ENCODE measurements at places on chromosomes 2 and 18. TPM values are rescaled to one million over a fixed set of nuclear protein-coding genes. Genes with fewer than 3 reads are reported as not detected.

DNA sequence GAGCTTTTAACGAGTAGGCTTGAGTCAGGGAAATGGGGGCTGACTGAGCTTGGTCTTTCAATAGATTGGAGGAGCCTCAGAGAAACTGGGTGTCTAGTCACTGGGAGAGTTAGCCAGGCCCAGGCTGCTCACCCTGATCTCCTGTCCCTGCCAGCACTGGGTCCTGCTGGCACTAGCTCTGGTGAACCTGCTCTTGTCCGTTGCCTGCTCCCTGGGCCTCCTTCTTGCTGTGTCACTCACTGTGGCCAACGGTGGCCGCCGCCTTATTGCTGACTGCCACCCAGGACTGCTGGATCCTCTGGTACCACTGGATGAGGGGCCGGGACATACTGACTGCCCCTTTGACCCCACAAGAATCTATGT is 720 bp downstream of the KRTCAP3 start:
- no peak for DNase-seq

- no peak for DNase-seq
Measured at GRCh38 chr18:6558446-6559156, 143.9 kb upstream of the L3MBTL4 start.

DNA sequence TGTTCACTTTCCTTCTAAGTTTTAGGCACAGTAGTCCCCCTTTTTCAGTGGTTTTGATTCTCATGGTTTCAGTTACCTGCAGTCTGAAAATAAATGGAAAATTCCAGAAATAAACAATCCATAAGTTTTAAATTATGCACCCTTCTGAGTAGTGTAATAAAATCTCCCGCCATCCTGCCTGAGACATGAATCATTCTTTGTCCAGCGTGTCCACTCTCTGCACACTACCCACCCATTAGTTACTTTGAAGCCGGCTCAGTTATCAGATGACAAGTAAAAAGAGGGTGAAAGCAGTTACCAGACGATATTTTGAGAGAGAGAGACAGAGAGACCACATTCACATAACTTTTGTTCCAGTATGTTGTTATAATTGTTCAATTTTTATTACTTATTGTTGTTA is 400.5 kb downstream of the TMX3 start:
- DNase-seq = no peak

GRCh38 chr18:73164430-73164829 is 296.6 kb upstream of the NETO1 start:
- no peak for DNase-seq

- no peak for DNase-seq
Measured at GRCh38 chr2:206820807-206821206, 55.4 kb downstream of the FASTKD2 start.

- DNase-seq = no peak
Measured at GRCh38 chr2:189364607-189365006, 76.7 kb upstream of the WDR75 start.

DNA sequence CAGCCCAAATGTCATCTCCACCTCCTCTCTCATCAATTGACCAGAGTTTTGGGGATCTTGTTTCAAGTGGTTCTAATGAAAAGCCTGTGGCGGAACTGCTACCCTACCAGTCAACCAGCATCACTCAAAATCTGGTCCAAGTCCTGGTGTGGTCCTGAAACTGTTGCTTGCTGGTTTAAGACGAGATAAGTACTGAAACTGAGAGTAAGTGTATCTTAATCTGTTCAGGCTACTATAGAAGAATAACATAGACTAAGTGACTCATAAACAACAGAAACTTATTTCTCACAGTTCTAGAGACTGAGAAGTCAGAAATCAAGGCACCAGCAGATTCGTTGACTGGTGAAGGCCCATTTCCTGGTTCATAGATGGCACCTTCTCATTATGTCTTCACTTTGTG is 879 bp upstream of the GALNT5 start:
- DNase-seq = no peak

GRCh38 chr2:10184421-10184820 is 61.9 kb downstream of the RRM2 start:
- DNase-seq = no peak

The AKAIN1 gene
- polyA plus RNA-seq = not detected

The LCT gene
- 0.19 TPM for polyA plus RNA-seq

The POTEJ gene
- 0.64 TPM for polyA plus RNA-seq

The TBC1D8 gene
- 28.3 TPM for polyA plus RNA-seq

The PIEZO2 gene
- polyA plus RNA-seq = 232 TPM

The SPP2 gene
- polyA plus RNA-seq = not detected

The HRH4 gene
- polyA plus RNA-seq = 0.16 TPM

Measured in right lung (tissue), 10 donors.